ENCODE measurements at places on chromosomes 1 and 21. TPM values are rescaled to one million over a fixed set of nuclear protein-coding genes. Genes with fewer than 3 reads are reported as not detected.

THEM5 gene
- not detected for total RNA-seq

DNA sequence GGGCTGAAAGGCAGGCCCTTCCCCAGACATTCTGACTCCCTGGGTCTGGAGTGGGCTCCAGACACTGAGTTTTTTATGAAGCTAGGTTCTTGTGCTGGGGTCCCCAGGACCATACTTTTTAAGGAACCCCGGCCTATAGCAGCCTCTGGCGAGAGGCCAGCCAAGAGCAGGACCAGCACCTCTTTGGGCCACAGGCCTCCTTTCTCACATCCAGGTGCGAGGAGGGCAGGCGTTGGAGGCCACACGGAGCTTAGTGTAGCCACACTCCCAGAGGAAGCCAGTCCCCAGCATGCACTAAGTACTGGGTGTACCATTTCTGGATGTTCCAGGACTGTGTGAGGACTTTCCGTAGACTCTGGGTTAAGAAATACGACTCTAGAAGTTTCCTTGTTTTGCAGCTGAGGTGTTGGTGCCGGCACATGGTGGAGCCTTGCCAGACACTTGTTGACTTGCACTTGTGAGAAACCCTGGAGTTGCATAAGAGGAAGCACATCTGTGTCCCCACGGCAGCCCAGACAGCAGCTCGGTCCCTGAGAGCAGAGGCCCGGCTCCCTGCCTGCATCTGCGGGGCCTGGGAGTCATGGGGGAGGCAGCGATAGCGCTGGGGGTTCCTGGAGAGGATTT lies 122.2 kb upstream of the VAMP3 start:
- H3K4me1 ChIP-seq: 0 out of 2 replicates have a peak, but pooled peaks cover 2% of the 10 kb centered on the region
- DNase-seq: no peak
- no peak overlapping the region for H3K4me3 ChIP-seq
- H3K27ac ChIP-seq: no peak overlapping the region
- H3K36me3 ChIP-seq: no peaks in the 10 kb centered on the region

CHIA gene
- not detected for total RNA-seq

GRCh38 chr1:229572286-229572685 lies 13.8 kb upstream of the ABCB10 start:
- H3K4me3 ChIP-seq: no peak overlapping the region
- H3K27ac ChIP-seq: no peak overlapping the region
- no peak for DNase-seq

- H3K27ac ChIP-seq: no peak overlapping the region
- H3K4me3 ChIP-seq: no peak overlapping the region
- H3K4me1 ChIP-seq: peaks cover 3% of the 10 kb centered on the region
- no peaks in the 10 kb centered on the region for H3K27me3 ChIP-seq
- H3K36me3 ChIP-seq: no peaks in the 10 kb centered on the region
These were observed 202.4 kb upstream of the UBE2U start for GRCh38 chr1:64001038-64001437.

- H3K27me3 ChIP-seq: no peaks in the 10 kb centered on the region
- peak; percentile 36 for DNase-seq
- H3K4me3 ChIP-seq: no peak overlapping the region
- peak overlapping the region; percentile 2 for H3K27ac ChIP-seq
- H3K4me1 ChIP-seq: peaks cover 9% of the 10 kb centered on the region
- H3K36me3 ChIP-seq: no peaks in the 10 kb centered on the region
These were observed 30.5 kb upstream of the LRIG2 start for GRCh38 chr1:113042285-113043143.

DNA sequence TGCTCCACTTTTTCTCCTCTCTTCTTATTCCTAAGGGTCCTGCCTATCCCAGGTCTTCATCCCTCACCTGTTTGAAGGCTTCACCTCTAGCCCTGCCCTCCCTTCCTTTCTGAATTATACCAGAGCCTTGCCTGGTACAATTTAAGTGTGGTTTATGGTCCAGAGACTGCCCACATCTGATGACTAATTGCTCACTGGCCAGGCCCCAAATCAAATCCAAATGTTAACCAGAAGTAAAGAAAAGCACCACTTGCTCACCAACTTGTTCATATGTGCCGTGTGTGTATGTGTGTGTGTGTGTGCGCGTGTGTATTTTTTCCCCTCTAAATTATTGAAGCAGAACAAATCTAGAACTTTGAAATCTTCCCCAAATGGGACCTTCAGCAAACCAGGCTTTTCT lies 26.4 kb downstream of the MYOM3 start:
- DNase-seq: no peak
- no peak overlapping the region for H3K27ac ChIP-seq
- no peaks in the 10 kb centered on the region for H3K4me1 ChIP-seq
- no peaks in the 10 kb centered on the region for H3K27me3 ChIP-seq

DNA sequence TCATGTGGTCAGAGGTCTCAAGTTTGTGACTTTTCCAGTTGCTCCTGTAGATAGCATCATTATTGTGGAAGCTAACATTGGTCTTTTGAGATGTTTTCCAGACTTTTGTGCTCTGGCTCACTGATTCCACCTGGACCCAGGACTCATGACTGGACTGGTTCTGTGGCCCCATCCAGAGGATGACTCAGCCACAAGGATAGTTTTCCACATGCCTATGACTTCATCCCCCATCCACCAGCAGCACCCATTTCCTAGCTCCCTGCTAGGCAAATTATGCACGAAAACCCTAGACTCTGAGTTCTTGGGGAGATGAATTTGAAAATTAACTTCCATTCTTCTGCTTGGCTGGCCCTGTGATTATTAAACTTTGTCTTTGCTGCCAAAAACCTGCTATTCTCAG lies 949.3 kb downstream of the MRPL39 start:
- no peak for DNase-seq
- no peaks in the 10 kb centered on the region for H3K27me3 ChIP-seq
- no peak overlapping the region for H3K4me3 ChIP-seq

GRCh38 chr1:89613928-89614327 lies 19.0 kb upstream of the LRRC8C start:
- DNase-seq: no peak
- H3K4me1 ChIP-seq: no peaks in the 10 kb centered on the region
- no peak overlapping the region for H3K4me3 ChIP-seq
- no peaks in the 10 kb centered on the region for H3K27me3 ChIP-seq
- H3K27ac ChIP-seq: no peak overlapping the region

DNA sequence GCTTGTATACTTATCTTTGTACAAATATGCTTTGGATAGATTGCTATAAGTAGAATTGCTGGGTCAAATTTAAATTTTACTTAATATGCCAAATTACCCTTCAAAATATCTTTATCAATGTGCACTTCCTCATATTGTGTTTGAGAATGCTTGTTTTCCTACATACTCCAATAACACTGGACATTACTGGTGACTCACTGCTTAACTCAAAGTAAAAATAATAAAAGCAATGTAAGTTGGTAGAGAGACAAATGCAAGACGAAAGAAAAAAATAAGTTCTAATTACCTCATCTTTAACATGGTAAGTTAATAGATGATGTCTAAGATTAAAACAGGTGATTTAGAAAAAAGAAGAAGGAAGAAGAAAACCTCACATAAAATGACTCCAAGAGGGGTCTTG lies 7.9 kb upstream of the SH3GLB1 start:
- H3K4me1 ChIP-seq: no peaks in the 10 kb centered on the region
- H3K27ac ChIP-seq: no peak overlapping the region
- H3K27me3 ChIP-seq: no peaks in the 10 kb centered on the region
- no peaks in the 10 kb centered on the region for H3K36me3 ChIP-seq
- no peak for DNase-seq
- H3K4me3 ChIP-seq: no peak overlapping the region

GRCh38 chr1:50959303-50959912 lies 659 bp downstream of the FAF1 start:
- peak overlapping the region; percentile 88 for H3K27ac ChIP-seq
- peak overlapping the region; percentile 87 for H3K4me3 ChIP-seq
- no peaks in the 10 kb centered on the region for H3K36me3 ChIP-seq
- H3K27me3 ChIP-seq: no peaks in the 10 kb centered on the region
- no peak for DNase-seq

DNA sequence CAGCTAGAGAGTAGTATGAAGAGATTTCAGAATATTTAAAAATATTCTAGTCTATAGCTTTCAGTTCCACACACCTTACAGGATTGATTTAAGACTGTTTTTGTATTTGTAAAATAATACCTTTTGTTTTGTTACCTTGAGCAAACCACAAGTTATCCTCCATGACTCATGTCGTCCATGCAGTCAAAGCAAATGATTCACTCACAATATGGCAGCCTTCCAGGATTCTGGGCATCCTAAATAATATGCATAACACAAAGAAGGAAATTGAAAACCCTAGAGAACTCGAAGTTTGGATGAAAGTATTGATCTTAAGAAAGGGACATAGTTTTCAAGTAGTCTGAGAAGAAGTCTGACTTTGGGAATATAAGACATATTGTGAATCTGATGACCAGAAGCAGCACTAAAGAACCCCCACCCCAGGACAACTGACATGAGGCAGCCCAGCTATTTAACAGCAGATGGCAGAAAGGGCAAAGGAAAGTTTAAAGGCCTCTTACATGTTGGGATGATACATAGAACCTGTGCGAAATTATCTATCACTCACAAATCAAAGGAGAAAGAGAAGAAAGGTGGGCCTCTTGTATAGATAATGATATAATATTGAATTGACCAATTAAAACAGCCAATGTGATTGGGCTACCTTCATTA lies 857.9 kb downstream of the BRINP3 start:
- no peak overlapping the region for H3K4me3 ChIP-seq
- no peaks in the 10 kb centered on the region for H3K36me3 ChIP-seq
- H3K4me1 ChIP-seq: peaks cover 8% of the 10 kb centered on the region
- H3K27ac ChIP-seq: no peak overlapping the region

GRCh38 chr1:17584539-17584938 lies 45.0 kb downstream of the ARHGEF10L start:
- H3K27ac ChIP-seq: no peak overlapping the region
- H3K27me3 ChIP-seq: no peaks in the 10 kb centered on the region
- H3K36me3 ChIP-seq: no peaks in the 10 kb centered on the region

- peaks cover 6% of the 10 kb centered on the region for H3K4me1 ChIP-seq
- H3K4me3 ChIP-seq: no peak overlapping the region
- H3K27me3 ChIP-seq: no peaks in the 10 kb centered on the region
- DNase-seq: no peak
These were observed 13.3 kb downstream of the FBXO42 start for GRCh38 chr1:16338961-16339360.

DNA sequence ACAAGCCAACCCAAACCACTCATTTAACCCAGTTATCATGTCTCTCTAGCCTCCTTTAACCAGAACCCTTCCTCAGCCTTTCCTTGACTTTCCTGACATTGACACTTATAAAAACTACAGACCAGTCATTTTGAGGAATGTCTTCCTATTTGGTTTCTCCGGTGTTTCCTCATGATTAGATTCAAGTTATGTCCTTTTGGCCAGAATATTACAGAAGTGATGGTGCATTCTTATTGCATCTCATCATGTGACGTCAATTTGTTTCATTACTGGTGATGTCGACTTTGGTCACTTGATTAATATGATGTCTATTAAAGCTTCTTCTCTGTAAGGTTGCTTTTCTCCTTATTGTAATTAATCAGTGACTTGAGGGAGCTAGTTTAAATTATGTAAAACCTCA lies 6.1 kb upstream of the RCSD1 start:
- H3K4me3 ChIP-seq: no peak overlapping the region
- no peak overlapping the region for H3K27ac ChIP-seq
- H3K4me1 ChIP-seq: no peaks in the 10 kb centered on the region
- no peak for DNase-seq
- no peaks in the 10 kb centered on the region for H3K36me3 ChIP-seq

DNA sequence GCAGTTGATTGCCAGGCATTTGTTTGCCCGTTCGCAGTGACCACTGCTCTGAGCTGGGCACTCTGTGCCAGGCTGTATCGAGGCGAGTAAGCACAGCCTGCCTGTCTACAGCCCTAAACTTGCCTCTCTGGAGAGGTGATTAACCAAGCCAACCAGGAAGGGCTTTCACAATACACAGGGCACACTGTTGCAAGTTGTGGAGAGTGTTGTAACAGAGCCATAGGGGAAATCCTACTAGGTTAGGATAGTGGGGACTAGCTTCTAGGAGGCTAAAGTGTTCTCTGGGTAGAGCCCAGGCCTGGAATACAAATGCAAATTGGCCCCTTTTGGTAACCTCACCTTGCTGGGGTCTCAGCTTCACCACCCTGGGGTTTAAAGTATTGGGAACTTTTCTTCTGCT lies 23.8 kb downstream of the PRDM2 start:
- 0 out of 2 replicates have a peak, but pooled peaks cover 2% of the 10 kb centered on the region for H3K27me3 ChIP-seq
- DNase-seq: no peak
- H3K4me1 ChIP-seq: no peaks in the 10 kb centered on the region
- no peak overlapping the region for H3K27ac ChIP-seq
- H3K4me3 ChIP-seq: no peak overlapping the region
- no peaks in the 10 kb centered on the region for H3K36me3 ChIP-seq

TFAP2E gene
- total RNA-seq: 6.1 TPM

GRCh38 chr1:171506525-171507304 lies 21.4 kb downstream of the PRRC2C start:
- H3K36me3 ChIP-seq: no peaks in the 10 kb centered on the region
- H3K27ac ChIP-seq: no peak overlapping the region
- H3K27me3 ChIP-seq: no peaks in the 10 kb centered on the region
- H3K4me3 ChIP-seq: no peak overlapping the region
- no peaks in the 10 kb centered on the region for H3K4me1 ChIP-seq
- DNase-seq: no peak

- H3K27ac ChIP-seq: no peak overlapping the region
- DNase-seq: no peak
- no peaks in the 10 kb centered on the region for H3K36me3 ChIP-seq
- H3K4me3 ChIP-seq: no peak overlapping the region
These were observed 44.0 kb downstream of the MORN1 start for GRCh38 chr1:2347409-2347785.

CSF1 gene
- 3.0 TPM for total RNA-seq

FMO2 gene
- 0.30 TPM for total RNA-seq

VSIG8 gene
- not detected for total RNA-seq

PRAMEF26 gene
- total RNA-seq: not detected

DNA sequence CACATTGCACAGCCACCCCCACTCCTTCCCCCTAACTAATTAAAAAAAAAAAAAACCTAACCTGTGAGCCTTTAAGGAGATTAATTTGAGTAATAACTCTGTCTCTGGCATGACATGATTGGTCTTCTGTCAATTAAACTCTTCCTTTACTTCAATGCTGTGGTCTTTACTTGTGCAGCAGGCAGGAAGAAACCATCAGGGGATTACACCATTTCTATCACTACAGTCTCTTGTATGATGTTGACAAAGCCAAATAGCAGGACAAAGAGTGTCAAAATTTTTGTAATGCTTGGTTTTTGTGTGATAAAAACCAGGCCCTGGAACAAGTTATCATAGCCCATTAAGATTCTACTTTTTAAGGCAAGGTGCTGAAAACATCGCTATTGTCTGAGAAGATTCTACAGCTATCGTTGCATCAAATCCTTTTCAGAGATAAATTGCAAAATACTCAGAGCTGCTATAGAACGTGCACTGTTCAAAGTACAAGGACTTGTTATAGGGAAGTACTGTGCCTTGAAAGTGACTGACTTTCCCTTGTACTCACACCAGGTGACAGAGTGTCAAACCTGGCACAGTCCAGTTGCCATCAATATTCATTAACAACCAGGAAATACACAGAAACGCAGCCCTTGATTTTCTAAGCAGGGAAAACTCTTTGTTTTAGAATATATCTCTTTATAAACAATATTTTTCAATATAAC lies 37.7 kb downstream of the LHX9 start:
- no peak for DNase-seq
- no peaks in the 10 kb centered on the region for H3K4me1 ChIP-seq
- no peak overlapping the region for H3K4me3 ChIP-seq
- H3K27me3 ChIP-seq: no peaks in the 10 kb centered on the region
- H3K27ac ChIP-seq: no peak overlapping the region

TTC39A gene
- total RNA-seq: 15.4 TPM

OR2AJ1 gene
- total RNA-seq: not detected

GRCh38 chr1:19351873-19352272 lies 39.7 kb downstream of the SLC66A1 start:
- no peaks in the 10 kb centered on the region for H3K27me3 ChIP-seq
- H3K4me3 ChIP-seq: no peak overlapping the region
- H3K4me1 ChIP-seq: no peaks in the 10 kb centered on the region
- DNase-seq: no peak
- peaks cover 11% of the 10 kb centered on the region for H3K36me3 ChIP-seq
- no peak overlapping the region for H3K27ac ChIP-seq
